Stimulated activated CD4-positive, alpha-beta T cell treated with anti-CD3 and anti-CD28 coated beads, TNF-alpha, amount 100 ng/mL, for 4 hours (primary cell): ENCODE measurements at places on chromosomes 6 and 20.

DNA sequence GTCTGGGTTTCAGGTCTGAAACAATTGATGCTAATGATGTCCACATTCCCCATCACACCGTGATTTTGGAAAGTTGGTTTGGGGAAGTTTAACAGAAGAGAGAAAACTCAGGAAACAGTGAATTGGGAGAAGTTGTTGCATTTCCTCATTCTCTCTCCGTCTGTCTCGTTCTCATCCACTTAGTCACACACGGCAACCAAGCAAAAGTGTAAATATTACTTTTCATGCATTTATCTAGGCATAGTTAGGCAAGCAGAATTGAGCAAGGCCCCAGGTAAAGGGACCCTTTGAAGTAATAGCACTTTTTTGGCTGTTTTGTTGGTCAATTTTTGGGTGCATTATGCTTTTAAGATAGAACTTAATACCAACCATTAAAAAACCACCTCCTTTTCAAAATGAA is 137.0 kb upstream of the SULF2 start:
- no peak for DNase-seq

- no peak for DNase-seq
Measured at GRCh38 chr6:127201321-127201720, 65.3 kb upstream of the RNF146 start.

- no peak for DNase-seq
Measured at GRCh38 chr6:35343835-35344550, 1.6 kb downstream of the PPARD start.

DNA sequence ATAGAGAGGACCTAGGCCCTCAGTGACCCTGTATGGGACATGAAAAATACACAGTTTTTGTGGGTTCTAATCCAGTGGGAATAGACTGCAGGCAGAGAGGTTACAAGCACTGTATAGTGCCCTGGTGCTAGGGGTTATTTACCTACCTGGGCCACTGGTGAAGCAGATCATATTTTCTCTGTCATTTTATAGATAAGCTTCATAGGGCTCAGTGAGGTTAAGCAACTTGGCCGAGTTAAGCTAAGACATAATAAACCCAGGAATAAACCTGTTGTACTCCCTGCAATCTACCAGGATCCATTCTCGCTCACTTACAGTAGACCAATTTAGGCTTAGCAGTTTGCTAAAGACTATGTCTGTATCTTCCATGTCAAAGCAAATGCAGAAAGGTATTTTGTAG is 340.6 kb upstream of the KHDRBS2 start:
- no peak for DNase-seq

DNA sequence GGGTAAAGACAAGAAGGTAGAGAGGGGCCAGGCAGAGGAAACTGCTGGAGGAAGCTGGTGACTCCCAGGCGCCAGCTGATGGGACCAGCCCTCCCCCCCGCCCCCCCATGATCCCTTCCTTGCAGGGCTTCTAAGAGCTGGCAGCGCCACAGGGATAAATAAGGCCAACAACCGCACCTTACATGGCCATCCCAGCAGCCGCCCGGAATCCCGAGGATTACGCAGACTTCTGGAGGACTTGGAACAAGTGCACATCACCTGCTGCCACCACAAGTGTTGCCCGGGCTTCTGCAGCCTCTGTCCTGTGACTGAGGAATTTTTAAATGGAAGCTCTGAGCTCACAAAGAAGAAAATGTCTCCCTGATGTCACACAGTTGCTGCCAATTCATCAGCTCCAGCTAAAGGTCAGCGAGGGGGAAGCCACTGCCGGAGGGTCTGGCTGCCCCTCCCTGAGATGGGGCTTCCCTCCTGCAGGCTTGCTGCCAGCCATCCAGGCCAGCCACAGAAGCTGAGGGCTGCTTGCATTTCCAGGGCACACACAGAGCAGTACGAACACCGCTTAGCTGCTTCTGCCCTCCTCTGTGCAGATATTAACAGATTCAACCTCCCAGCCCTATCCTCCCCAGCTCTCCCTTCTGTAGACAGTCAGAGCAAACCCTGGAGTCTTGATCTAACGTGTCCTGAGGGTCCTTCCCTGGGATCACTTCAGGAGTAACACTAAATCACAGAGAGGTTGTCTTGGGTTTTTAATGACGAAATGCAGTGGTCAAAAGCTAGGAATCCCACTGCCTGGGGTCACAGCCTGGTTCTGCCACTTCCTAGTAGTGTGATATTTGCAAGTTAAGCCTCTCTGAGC is 38.6 kb upstream of the PIM1 start:
- DNase-seq, result no peak

DNA sequence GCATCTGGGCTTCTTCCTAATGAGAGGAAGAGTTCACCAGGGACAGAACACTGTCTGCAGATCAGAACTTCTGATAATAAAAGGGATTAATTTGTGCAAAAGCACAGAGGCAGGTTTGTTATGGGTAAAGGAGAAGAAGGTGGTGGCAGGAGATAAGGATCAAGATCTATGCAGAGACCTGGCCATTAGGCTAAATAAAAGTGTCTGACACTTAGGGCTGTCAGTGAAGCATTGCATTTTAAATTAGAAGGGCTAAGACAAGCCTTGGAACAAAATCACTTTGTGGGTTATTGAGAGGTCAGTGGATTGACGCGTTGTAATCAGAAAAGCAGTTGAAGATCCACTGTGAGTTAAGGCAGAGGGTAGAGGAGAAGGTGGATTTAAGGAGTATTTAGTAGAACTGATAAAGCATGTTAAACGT is 76.8 kb downstream of the MAP3K4 start:
- DNase-seq, result no peak

- DNase-seq, result no peak
Measured at GRCh38 chr6:90186637-90187371, 109.8 kb downstream of the BACH2 start.

GRCh38 chr20:61902221-61902869 is 163.3 kb downstream of the TAF4 start:
- no peak for DNase-seq

- no peak for DNase-seq
Measured at GRCh38 chr6:18555750-18556149, 168.6 kb downstream of the RNF144B start.

GRCh38 chr20:52794853-52795252 is 177.3 kb upstream of the TSHZ2 start:
- no peak for DNase-seq

DNA sequence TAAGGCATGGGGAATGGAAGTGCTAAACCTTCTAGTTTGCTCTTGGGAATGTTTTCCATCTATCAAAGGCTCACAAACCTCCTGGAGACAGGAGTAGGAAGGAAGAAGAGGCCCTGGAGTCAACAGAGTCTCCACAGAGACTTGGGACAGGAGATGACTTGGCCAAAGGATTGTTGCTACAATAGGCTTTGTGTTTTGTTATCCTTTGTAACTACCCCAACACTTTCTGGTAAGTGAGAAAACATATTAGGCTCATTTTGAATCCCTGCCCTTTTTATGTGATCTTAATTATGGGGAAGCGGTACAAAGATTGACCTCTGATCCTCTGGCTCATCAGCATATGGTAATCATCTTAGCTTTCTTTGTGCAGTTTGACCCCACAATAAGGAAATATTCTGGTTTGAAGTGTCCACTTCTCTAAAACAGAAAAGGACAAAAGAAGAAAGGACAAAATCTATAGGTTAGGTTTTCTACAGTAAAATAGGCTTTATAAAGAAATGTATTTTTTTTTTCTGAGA is 24.1 kb upstream of the GTF3C6 start:
- DNase-seq, result no peak

GRCh38 chr20:15642676-15643075 is 930.6 kb downstream of the KIF16B start:
- no peak for DNase-seq

- no peak for DNase-seq
Measured at GRCh38 chr20:2002365-2002764, 8.5 kb upstream of the PDYN start.

DNA sequence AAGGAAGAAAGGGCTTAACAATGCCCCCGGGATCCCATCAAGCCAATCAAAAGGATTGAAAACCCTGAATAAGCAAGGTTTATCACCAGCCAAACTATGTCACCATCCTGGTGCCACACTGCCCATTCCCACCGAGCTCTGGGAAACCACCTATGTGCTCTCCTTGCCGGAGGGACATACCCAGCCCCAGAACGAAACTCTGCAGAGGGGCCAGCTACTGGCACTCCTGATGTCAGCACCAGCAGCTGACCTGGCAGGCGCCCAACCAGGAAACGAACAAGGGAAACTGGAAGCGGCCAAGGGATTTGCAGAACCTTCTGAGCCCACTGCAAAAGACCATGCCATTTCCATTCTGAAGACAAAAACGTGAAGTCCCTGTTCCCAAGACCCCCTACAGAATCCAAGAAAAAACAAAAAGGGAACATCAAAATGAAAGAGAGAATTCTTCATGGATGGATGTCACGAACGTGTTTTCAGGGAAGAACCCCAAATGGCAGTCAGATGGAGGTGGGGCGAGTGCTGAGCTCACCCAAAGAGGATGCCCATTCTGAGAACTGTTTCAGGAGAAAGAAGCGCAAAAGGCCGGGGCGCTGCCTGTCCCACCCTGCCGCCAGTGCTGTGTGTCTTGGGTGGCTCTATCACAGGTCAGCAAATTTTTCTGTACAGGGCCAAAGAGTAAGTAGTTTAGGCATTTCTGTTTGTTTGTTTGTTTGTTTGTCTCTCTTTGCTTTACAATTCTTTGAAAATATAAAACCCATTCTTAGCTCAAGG is 305.2 kb downstream of the ESR1 start:
- no peak for DNase-seq

DNA sequence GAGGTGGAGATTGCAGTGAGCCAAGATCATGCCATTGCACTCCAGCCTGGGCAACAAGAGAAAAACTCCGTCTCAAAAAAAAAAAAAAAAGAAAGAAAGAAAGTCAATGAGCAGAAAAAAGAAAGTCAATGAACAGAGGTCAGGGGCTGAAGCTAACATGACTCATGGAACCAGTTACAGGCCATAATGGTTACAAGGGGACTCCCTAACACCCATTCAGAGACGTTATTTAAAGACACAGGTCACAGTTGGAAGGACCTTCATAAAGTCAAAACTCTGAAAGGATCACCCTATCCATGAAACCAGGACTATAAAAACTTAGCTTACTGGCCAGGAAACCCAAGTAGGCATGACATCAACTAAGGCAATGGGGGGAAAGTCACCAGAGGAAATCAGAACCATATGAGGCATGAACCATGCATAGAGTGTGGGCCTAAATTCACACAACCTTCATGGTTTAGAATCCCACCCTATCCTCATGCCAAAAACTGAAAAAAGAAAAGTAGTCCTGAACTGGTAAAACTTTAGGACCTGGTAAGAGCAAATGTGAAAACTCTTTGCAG is 18.2 kb downstream of the FBXL4 start:
- DNase-seq, result no peak

DNA sequence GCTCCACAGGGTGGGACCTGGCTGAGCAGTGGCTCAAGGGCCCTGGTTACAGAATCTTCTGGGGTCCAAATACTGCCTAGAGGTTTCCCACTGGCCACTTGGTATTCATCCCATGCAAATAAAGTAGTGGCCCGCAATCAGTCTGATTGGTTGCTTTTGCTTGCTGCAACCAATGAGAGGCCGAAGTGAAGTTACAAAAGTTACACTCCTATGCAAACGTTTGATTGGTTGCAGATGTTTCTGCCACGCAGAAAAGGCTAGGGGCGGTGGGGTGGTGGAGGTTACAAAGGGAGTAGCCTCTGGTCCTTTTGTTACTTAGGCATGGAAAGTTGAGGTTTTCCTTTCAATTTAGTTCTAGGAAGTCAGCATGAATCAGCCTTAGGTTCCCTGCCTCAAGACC is 3.6 kb upstream of the NHLRC1 start:
- DNase-seq, result no peak

DNA sequence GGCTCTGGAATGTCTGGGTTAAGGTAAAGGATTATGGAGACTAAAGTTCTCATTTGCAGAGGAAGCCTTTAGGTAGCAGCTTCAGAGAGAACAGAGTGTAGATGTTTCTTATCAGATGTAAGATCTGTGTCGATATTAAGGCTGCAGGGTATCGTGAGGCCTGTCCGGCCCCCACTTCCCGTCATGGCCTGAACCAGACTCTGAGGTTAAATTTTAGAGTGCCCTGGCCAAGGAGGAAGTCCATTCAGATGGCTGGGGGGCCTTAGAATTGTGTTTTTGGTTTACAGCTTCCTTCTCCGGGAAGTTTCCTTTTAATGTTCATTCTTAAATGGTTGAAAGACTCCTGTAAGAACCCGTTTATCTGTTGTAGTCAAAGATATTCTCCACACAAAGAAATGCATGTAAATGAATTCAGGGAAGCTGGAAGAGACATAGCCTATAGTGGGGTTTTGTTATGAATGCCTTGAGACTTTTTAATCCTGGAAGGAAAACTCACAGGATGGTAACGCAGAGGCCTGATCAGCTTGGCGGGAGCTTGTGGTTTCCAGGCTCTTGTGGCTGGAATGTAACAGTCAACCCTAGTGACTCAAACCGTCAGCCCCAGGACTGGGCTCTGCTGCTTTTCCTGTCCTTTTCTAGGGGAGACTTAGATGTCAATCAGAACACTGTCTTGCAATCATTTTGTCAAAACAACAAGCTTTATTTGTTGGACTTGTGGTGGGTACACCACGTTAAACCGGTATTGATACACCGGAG is 34.7 kb downstream of the KIF25 start:
- DNase-seq, result no peak

GRCh38 chr6:38806271-38806670 is 91.2 kb downstream of the DNAH8 start:
- no peak for DNase-seq

DNA sequence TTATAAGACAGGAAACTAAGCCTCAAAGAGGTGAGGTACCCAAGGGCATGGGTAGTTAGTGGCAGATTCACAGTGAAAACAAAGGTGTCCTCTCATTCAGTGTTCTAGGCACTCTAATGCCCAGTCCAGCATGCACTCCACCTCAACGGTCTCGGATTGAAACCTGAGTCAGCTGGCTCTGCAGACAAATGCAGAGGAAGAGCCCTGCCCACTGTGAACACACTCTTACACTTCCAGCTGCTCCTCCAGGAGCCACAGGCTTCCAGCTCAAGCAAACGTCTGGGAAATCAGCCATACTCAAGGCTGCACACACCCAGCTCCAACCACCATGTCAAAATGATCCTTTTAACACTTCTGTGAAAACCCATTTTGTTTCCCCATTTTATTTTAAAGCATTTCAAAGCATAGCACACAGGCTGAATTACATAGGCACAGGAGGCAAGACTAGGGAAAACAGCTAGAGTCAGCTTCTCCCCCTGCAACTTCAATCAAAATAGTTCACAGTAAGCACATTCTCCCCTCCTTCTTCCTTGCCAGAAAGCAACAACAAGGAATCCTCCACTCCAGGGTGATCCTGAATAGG is 3.0 kb upstream of the IL17A start:
- DNase-seq, result no peak

- no peak for DNase-seq
Measured at GRCh38 chr6:63307581-63308246, 12.1 kb downstream of the LGSN start.

DNA sequence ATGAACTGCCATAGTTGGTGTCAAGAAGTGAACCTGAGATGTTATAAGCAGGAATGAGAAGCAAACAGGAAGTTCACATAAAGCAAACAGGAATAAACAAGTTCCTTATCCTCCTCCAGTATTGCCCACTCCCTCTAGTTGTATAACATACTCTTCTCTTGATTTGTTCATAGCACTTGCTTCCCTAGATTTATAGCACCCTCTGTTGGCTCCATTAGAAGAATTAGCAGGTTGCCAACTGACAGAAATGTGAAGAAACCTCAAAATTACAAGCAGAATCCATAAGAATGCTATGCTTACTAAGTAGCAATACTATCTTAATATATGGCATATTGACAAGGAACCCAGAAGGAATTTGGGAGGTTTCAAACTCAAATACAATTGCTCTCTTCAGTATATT is 195.4 kb downstream of the TBX18 start:
- no peak for DNase-seq

- DNase-seq, result no peak
Measured at GRCh38 chr6:163701762-163702161, 287.2 kb downstream of the QKI start.
